ENCODE measurements at places on chromosomes 6 and 20.

GRCh38 chr6:148779142-148779562 lies 32.3 kb downstream of the UST start:
- no peak for DNase-seq

DNA sequence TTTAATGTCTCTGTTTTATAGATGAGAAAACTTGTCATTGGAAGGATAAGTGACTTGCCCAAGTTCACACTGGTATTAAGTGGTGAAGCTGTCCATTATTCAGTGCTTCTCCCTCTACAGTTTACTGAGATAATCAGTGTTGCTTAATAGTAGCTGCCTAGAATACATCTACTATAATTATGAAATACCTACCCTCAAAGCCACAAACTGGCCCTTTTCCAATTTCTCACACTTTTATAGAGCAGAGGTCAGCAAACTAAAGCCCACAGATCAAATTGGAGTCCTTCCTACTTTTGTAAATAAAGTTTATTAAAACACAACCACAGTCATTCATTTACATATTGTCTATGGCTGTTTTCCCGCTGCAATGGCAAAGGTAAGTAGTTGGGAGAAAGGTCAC lies 73.5 kb downstream of the EYS start:
- no peak for DNase-seq

GRCh38 chr6:131643855-131644460 lies 6.9 kb downstream of the ENPP3 start:
- DNase-seq = no peak

GRCh38 chr6:158900663-158901312 lies 81.6 kb upstream of the EZR start:
- no peak for DNase-seq

DNA sequence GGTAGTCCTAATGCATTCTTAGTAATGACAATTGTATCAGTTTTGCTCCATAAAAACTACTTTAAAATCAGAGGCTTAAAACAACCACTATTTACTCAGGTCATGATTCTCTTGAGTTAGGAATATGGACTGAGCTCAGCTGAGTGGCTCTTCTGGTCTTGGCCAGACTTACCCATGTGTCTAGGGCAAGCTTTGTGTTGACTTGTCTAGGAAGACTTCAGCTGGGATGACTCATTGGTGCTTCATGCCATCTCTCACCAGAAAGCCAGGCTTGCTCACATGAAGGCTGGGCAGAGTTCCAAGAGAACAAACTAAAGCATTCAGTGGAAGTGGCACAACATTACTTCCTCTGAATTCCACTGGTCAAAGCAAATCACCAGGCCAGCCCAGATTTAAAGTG lies 155.3 kb downstream of the DHX35 start:
- DNase-seq = no peak

DNA sequence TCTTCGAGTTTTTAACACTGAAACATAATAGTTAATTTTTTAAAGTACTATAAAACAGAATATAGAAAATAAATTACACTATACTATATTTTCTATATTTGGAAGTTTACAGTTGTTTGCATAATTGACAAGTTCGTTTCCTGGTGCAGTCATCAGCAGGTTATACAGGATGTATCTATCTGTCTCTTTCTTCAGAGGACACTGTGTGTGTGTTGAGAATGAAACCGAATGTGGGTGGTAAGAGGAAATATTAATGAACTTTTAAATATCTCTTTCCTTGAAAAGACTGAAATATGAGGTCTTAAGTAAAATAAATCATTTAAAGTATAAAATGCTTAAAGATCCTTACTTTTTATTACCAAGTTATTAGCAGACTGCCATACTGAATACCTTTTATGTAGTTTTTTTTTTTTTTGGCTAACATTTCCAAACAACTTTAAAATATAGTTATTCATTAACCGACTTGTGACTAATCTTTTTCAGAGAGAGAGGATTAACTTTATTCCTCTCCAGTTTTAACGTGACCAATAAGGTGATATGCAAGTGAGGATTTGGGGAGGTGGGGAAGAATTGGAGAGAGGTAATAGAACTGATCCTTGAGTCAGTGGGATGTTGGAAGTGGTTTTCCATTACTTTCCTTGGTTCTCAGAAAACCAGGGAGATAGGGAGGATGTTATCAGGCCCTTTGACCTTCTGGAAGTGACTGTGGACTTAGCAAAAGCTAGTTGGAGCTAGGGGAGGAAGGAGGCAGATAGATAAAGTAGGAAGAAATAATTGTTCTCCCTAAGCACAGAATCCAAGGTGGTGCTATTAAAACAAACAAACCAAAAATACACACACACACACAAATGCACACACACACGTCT lies 380.0 kb upstream of the FLRT3 start:
- no peak for DNase-seq

GRCh38 chr6:152170702-152171667 lies 363.5 kb downstream of the ESR1 start:
- no peak for DNase-seq

DNA sequence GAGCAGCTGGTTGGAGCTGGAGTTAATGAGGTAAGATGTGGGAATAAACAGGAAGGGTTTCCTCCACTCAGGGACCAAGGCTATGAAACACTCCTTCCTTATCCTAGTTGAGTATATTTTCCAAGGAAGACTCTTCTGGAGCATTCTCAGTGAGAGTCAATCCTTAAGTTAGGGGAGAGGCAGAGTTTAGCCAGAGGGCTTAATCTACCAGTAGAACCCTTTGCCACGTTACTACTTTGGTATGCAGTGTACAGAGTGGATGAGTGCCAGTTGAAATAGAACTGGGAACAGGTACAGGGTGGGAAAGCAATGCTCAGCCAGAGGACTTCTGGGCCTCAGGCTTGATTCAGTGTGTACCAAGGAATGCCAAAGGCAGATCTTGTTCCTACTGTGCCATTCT lies 114.3 kb downstream of the UBE3D start:
- DNase-seq = no peak

DNA sequence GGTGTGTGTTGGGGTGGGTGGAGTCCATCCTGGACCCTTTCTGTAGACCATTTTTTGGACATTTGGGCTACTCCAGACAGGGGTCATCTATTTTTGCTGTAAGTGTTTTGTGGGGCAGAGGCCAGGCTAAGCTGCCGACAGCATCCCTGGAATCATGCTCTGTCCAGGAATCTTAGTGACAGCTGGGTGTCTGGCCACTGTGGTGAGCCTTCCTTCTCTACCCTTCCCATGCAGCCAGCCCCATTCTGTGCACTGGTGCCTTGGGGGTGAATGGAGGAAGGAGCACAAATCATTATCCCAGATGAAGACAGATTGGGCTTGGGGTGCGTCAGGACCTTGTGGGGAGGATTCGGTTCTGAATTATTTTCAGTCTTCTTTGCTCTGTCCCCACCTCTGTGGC lies 20.2 kb downstream of the TOX2 start:
- DNase-seq = no peak

DNA sequence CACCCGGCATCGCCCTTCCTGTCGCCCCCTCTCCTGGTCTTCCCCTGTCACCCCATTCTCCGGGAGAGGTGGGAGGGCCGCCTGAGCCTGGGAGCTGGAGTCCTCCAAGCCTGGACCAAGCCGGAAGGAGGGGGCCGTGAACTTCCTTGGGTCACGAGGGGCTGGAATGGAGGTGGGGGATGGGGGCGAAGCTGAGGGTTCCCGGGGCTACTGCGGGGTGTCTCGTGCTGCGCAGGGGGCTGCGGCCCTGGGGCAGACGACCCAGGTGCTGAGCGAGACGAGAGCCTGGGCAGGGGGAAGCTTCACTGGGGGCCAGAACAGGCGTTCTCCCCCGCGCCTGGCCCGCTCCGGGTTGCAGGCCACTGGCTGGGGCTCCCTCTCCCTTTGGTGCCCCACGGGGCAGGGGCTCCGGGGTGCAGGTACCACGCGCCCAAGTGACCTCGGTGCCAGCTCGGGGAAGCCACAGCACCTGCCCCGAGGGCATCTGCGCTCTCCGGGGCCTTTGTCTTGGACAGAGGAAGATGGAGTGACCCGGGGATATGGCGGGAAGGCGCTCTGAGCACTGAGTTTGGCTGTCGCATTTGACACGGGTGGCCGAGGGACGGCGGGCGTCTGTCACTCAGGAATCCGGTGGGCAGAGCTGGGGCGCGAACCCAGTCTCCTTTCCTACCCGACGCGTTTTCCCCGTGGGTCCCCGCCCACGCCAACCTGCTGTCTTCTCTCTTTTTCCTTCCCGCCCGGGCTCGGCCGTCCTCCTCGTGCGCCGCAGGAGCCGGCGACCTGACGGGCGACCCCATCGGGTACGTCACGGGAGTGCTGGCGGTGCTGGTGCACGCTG lies 1.2 kb downstream of the SLC35D3 start:
- DNase-seq = no peak

GRCh38 chr6:157715728-157716164 lies 107.3 kb upstream of the SNX9 start:
- no peak for DNase-seq

- no peak for DNase-seq
Measured at GRCh38 chr6:37256692-37257319, 766 bp upstream of the TBC1D22B start.

GRCh38 chr20:16864069-16864468 lies 115.9 kb downstream of the OTOR start:
- DNase-seq = no peak

- DNase-seq = no peak
Measured at GRCh38 chr6:3297006-3297405, 38.3 kb downstream of the PSMG4 start.

DNA sequence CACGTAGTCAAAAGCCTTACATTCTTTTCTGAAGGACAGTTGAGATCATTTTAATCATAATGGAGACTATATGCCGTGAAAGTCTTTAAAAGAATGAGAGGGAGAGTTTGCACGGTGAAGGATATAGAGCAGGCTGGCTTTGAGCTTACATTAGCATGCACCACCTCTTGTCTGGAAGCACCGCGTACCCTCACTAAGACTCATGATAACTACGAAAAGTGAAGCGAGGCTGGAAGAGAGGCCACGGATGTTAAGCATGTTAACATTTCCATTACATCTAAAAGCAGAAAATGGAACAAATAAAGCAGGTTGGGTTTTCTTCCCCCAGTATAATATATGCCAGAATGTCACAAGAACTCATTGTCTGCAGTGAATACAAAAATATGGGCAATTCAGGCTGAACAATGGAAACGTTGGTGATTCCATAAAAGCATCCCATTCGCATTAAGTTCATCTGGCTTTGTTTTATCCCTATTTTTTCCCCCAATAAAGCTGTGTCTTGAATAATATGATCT lies 40.6 kb upstream of the NKX2-2 start:
- DNase-seq = no peak

GRCh38 chr6:20856681-20857288 lies 322.5 kb downstream of the CDKAL1 start:
- DNase-seq = no peak

- DNase-seq = no peak
Measured at GRCh38 chr6:100412872-100413271, 51.8 kb downstream of the SIM1 start.

GRCh38 chr6:51718533-51718932 lies 368.9 kb downstream of the PKHD1 start:
- no peak for DNase-seq

DNA sequence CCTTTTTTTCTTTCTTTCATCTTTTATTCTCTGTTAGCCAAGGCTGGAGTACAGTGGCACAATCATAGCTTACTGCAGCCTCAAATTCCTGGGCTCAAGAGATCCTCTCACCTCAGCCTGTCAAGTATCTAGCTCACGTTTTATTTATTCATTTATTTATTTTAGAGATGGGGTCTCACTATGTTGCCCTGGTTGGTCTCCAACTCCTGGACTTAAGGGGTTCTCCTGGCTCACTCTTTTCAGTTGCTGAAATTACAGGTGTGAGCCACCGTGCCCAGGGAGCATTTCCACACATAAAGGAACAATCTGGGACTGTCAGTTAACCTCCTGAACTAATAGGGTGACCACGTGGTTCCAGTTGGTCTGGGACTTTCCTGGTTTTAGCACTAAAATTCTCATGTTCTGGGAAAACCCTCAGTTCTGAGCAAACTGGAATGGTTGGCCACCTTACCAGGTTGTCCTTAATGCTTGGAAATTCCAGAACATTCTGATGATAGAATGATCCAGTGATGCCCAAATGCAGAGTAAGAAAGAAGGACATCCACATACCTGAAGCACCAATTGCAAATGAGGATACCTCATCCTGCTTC lies 105.5 kb upstream of the ZNF217 start:
- DNase-seq = no peak

DNA sequence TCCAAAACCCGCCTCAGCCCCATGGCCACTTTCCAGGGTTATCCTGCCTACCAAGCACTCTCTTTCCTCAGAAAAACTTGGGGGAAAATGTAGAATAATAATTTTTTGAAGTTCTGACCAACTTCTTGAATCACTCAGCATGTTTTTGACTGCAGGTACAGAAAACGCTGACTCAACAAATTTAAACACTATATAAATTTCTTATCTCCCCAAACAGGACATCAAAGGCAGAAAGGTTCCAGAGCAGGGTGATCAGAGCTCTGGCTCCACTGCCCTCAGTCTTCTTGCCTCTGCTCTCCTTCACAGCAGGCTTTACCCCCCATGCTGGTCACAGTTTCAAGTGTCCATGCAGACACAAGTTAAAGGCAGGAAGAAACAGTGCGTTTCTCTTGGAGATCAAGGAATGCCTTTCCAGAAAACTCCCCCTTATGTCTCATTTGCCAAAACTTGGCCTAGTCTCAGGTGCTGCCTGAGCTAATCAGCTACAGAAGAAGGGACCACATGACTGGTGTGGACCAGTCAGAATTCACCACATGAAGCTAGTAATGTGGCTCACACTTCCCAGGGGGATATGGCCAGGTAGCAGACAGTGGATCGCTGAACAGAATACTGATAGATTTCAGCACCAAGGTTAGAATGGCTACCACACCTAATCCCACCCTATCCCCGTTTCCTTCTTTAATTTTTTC lies 24.4 kb upstream of the SLC17A3 start:
- no peak for DNase-seq

DNA sequence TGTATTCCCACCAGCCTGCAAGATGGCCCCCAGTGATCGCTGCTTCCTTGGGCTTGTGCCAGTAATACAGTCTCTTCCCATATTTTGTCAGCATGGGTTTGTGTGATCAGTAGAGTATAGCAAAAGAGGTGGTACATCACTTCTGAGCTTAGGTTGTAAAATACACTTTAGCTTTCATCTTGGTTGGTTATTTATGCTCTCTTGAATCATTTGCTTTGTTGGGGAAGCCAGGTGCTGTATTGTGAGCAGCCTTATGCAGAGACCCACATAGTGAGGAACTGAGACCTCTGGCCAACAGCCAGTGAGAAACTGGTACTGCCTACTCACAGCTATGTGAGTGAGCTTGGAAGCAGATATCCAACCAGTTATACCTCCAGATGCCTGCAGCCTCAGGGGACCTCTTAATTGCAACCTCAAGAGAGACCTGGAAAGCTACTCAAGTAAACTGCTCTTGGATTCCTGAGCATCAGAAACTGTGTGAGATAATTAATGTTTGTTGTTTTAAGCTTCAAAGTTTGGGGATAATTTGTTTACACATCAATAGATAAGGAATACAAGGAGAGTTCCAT lies 229.3 kb downstream of the FARS2 start:
- no peak for DNase-seq

DNA sequence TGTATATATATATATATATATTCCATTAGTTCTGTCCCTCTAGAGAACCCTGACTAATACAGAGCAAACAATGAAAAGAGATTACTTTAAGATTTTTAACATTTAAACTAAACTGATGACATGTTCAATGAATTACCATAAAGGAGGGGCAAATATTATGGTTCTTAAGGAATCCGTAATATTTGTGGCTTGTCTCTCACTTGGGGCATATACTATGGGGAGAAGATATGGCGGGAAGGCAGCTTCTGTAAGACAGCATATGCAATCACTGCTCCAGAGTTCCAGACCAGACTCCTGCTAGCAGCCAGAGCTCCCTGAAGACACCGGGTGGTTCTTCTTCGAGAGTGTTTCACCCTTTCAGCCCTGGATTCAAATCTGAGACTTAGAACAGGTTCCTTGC lies 321.1 kb upstream of the NT5E start:
- DNase-seq = no peak

GRCh38 chr20:25517124-25517523 lies 68.2 kb downstream of the NINL start:
- DNase-seq = no peak
